ENCODE measurements at places on chromosomes 7 and 10.

- no peak for DNase-seq
Observed at GRCh38 chr10:18533896-18534295, 117.5 kb downstream of the NSUN6 start.

DNA sequence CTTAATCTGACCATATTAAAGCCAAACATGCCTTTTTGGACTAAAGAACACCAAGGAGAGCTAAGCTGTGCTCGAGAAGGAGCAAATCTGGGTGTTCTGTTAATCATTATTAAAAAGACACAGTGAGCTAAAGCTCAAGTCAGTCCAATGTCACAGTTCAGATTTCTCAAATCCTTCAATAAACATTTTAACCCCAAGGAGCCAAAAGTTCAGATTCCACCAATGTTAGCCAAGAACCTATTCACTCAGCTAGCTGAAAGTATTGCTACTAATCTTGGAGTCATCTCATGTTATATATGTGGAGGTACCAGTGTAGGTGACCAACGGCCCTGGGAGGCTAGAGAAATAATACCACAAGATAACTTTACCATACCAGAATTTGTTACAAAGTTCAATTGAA, 14.5 kb upstream of the ZNF33B start:
- no peak for DNase-seq

- DNase-seq: no peak
Observed at GRCh38 chr10:80405626-80406025, 2.7 kb upstream of the PRXL2A start.

- no peak for DNase-seq
Observed at GRCh38 chr7:27062946-27063345, 32.9 kb downstream of the HOXA1 start.

DNA sequence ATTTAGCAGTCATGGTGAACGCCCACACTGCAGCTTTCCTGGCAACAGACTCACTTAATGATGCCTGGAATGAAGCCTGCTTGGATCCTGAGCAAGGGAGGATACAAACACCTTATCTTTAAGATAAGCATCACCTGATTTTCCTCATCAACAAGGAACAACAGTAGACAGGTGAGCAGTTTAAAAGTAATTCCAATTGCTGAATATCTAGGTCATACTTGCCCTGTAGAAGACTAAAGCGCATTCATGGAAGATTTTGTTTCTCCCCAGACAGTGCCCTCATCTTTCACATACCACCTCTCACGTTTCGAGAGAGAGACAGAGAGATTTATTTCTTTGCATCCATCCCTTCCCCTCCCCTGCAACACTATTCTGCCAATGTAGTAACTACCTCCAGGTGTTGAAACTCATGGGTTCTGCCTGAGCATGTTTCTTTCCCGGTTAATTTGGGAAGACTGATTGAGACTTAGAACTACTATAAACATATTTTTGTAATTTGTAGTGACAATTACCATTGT, 660.7 kb downstream of the PARD3 start:
- DNase-seq: no peak

All from BJ (cell line).